ENCODE measurements at places on chromosomes 2 and 18.
A peak's percentile ranks its signal among the peaks of the same experiment; 100 is the strongest.

DNA sequence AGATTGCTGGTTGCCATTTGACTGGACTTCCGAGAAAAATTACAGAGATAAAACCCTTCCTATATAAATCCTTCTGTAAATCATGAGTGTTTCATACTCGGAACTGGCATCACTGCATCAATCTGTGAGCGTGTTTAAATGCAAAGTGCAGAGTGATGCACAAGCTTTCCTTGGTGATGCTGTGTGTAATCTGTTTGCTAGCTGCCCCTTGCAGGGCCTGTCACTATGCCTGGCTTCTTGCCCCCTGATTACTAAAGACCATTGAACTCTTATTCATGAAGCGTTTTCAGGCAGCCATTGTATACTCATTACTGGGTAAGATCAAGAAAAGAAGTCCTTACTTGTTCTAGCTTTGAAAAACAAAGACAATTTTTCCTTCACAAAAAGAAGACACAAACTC is 266.9 kb upstream of the FANCL start:
- DNase-seq, result no peak

DNA sequence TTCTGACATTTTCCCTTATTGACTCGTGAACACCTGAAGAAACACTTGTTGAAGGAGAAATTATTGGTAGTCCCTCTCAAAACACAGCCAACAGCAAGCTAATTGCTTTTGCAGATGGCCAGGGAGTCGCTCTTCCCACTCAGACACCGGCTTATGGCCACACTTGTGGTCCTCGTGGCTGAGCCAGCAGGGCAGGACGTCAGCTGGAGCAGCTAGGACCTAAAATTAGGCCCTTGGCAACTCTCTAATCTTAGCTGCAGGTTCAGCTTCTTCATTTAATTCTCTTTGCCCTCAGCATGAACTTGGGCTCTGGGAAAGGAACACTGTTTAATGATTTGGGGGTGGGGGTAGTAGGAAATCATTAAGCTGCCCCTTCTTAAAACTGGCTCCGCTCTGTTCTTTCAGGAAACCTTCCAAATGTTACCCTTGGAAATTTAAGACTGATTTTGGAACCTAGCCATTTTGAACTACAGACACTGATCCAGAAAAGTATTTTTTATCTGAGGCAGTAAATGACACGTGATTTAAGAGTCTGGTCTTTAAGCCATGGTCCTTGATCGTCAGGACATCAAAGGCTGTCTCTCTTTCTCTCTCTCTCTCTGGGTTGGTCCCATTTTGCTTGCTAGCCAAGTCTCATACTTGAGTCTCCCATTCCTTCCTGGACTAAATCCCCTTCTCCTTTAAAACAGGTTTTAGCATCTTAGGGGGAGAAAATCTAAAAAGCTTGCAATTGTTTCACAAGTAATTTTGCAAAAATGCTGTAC is 77.5 kb downstream of the CDK15 start:
- DNase-seq, result no peak

DNA sequence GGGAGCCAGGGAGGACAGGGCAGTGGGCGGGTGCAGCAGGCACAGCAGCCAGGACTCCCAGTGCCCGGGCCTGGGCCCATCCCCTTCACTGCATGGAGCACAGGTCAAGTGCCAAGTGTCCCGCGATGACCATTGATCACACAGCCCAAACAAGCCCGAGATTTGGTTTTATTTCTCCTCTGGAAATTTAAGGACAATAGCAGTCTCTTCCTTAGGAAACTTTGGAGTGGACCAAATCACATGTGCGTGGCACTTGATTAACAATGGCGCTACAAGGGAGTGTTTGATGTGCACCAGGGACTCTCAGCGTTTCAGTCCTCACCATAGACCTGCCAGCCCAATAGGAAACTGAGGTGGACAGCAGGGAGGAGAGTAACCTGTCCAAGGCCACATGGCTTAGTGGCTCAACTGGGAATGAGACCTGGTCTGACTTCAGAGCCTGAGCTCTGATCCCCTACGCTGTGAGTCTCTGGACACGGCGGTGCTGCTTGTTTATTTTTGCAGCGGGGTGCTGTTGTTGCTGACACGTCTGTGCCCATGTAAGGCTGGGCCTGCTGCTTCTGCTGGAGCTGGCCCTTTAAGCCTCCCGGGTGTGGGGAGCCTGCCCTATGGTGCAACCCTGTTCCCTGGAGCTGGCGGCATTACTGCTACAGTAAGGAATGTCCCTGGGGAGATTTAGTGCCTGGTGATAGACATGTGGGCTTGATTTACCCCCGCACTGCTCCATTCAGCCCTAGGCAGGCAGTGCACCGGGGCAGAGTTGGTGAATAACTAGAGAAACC is 194.2 kb downstream of the INHBB start:
- DNase-seq, result no peak

DNA sequence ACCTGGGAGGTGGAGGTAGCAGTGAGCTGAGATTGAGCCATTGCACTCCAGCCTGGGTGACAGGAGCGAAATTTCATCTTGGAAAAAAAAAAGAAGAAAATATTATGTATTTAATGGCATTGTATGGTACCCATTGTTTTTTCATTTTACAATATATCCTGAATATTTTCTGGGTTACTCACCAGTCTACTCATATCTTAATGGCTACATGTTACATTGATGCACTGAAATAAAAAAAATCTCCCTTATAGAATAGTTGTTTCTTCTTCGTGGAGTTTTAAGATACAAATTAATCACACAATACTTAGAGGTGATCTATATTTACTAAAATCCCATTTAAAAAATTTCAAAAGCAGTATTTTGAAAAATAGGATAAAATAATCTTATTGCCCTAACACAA is 66.3 kb upstream of the XPO1 start:
- DNase-seq, result no peak

DNA sequence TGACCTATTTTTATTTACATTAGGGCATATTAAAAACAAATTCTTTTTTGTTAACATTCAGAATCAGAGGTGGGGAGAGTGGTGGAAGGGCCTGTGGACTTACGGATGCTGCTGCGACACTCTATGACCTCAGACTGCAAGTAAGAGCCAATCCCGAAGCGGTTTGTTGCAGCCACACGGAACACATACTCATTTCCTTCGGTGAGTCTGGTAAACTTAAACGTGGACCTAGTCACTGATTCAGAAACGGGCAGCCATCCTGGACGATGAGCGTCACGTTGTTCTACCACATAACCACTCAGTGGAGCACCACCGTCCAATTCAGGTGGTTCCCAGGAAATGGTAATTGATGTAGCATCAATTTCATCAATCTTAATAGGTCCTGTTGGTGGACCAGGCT is 61.9 kb downstream of the PLEKHA3 start:
- DNase-seq, result no peak

DNA sequence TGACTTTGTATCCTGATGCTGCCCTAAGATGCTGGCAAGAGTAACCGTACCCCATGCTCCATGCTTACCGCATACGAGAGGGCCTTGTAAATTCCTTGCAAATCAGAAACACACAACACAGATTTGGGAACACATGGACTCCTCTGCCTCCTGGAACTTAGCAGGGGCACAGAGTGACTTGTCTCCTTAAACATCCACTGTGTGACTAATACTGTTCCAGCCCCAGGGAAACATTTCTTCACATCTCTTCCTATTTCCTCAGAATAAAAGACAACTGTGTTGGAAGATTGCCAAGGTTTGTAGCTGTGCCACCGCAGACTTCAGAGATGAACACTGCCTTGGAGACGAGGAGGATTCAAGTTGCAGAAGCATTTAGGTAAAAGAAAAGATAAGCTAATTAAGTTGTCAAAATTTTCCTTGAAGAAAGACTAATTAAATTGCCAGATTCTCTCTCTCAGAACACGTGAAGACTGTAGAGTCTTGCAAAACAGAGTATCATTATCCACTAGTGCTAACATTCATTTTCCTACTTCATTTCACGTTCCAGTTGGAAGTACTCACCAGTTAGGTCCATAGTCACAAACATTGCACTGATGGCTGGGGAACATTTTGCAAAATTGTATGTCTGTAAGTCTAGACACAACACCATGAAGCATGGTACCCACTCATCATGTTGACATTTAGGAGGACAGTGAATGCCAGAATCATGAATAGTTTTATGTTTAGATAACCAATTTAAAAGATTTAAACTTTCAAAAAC is 188.8 kb downstream of the TSN start:
- no peak for DNase-seq

DNA sequence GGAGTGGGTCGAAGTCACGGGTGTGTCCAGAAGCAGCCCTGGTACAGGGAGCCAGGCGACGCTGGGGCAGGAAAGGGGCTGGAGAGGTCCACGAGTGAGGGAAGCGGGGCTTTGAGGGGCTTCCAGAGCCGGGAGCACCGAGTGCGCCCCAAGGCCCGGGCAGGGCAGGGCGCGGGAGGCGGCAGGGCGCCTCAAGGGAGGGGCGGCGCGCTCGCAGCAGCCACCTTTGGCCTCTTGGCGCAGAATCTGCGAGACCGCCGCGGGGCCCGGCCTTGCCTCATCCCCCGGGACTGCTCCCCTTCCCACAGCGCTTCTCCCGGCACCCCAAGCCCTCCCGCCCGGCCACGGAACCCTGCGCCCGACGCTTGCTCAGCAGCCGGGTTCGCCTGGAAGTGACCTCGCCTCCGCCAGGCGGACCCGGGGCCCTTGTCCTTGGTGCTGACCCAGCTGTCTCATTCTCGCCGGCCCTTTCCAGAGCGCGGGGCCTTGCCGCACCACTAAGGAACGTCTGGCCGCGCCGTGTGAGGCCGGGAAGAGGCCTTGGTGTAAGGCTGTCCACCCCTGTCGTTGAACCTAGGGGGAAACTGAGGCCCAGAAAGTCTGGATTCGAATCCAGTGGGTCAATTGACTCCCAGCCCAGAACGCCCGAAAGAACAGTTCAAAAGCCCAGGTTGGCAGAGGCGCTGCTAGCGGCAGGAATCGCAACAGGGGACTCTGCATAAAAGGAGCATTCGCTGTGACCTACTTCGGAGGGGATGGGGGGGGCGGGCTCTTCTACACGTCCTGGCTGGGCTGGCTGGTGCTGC is 584 bp upstream of the DNER start:
- DNase-seq, result no peak

- DNase-seq, result no peak
Observed at GRCh38 chr2:99707592-99707991, 217.8 kb upstream of the REV1 start.

DNA sequence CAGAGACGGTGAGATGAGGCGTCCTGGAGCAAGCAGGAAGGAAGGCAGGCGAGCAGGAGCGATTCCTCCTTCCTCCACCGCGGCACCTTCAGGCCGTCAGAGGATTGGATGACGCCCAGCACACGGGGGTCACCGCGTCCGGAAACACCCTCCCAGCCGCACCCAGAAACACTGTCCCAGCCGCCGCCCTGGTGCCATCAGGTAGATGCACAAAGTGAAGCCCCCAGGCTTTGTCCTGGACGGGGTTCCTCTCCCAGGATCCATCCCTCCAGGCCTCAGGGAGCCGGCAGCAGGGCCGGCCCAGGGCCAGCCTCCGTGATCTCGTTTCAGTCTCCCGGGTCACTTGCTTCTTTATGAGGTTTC is 31.5 kb downstream of the RTP5 start:
- DNase-seq, result no peak

- no peak for DNase-seq
Observed at GRCh38 chr18:60322591-60322990, 50.0 kb downstream of the MC4R start.

- no peak for DNase-seq
Observed at GRCh38 chr2:231951452-231952035, 10.0 kb upstream of the DIS3L2 start.

DNA sequence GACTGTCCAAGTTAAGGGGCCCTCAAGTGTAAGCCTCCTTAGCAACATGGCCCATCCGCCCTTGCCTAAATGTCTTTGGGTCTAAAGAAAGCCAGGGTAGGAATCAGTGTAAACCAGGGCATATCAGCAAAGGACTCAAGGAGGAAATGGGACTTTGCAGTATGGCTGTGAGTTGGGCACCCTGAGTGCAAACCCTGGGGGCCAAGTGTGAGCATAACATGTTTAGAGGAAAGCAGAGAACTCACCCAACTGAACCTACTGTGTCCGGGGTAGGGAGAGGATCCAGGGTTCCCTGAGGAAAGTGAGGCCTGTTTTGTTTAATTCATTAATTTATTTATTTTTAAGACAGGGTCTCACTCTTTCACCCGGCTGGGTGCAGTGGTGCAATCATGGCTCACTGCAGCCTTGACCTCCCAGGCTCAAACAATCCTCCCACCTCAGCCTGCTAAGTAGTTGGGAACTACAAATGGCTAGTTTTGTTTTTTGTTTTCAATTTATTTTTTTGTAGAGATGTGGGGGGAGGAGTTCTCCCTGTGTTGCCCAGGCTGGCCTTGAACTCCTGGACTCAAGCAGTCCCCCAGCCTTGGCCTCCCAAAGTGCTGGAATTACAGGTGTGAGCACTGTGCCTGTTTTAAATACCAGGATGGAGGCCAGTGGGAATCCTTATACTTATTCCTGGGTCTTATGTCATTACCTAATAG is 51.0 kb upstream of the ACTR3 start:
- no peak for DNase-seq

DNA sequence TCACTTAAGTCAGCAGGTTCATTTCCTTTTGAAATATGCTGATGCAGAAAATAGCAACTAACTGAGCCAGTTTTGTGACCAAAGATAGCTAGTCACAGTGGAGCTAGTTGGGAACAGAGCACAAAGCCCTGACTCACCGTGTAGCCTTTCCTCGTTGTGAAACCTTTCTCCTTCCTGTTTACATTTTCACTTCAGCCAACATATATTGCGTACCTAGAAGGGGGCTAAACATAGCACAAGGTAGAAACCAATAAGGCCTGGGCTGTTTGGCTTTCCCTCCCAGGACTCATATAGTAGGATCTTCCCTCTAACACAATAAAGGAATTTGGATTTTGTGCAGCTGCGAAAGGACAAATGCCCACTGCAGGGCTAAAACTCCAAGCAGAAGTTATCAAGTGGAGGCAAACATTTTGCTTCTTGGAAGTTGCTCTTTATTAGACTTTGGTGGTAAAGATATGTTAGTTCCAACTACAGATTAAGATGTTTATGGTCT is 24.5 kb upstream of the LPIN2 start:
- peak; percentile 29 for DNase-seq

GRCh38 chr18:61831071-61831470 is 61.7 kb downstream of the RNF152 start:
- peak; percentile 70 for DNase-seq

DNA sequence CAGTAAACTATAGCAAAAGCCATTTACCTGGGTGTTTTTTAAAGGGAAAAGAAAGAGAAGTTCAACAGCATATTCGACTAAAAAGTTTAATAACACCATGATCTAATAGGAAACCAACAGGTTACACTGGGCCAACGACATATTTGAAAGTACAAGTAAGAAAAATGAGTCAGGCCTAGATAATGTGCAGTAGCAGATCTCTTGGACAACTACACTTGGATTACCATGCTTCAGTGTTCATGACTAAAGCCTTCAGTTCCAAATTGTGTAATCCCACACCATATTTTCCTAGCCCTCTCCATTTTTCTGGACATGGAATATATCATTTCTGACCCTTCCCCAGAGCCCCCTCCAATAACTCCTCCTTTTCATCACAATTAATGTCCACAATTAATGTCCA is 39.1 kb upstream of the FIGN start:
- peak; percentile 39 for DNase-seq

GRCh38 chr2:9770308-9771100 is 72.8 kb upstream of the TAF1B start:
- DNase-seq, result peak; percentile 15

DNA sequence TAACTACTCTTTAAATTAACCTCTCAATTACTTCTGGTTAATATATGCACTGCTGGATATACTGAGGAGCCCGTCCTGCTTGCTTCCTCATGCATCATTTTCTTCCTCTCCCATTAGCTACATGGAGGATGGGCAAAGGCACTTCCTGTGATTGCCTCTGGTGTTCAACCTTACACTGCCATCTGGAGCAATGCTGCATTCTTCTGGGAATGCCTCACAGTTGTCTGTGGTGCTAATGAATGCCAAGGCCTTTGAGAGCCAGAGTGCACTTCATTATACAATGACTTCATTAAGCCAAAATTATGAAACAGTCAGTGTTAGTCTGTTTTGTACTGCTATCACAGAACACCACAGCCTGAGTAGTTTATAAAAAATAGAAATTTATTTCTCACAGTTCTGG is 134.8 kb upstream of the DOCK10 start:
- DNase-seq, result no peak
